ENCODE measurements at places on chromosomes 1 and 21.

GRCh38 chr1:58395355-58395754 is 151.2 kb downstream of the OMA1 start:
- DNase-seq: no peak

- DNase-seq: no peak
Measured at GRCh38 chr1:152436593-152437496, 22.8 kb upstream of the CRNN start.

DNA sequence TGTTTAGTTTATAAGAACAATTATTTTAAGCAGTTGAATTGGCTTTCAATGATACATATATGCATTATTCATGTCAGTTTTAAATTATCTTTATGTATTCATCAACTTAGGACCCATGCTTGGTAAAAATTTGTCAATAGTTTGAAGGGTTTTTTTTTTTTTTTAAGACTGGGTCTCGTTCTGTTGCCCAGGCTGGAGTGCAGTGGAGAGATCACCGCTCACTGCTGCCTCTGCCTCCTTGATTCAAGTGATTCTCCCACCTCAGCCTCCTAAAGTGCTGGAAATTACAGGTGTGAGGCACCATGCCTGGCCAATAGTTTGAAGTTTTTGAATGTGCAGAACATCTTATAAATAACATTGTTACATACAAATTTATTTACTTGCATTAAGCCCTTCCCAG is 1671.0 kb upstream of the B3GALT2 start:
- DNase-seq: no peak

GRCh38 chr1:232587141-232588008 is 42.6 kb downstream of the SIPA1L2 start:
- no peak for DNase-seq

- DNase-seq: no peak
Measured at GRCh38 chr1:41480204-41481108, 4.0 kb downstream of the EDN2 start.

GRCh38 chr1:190338829-190339228 is 138.8 kb downstream of the BRINP3 start:
- DNase-seq: no peak

DNA sequence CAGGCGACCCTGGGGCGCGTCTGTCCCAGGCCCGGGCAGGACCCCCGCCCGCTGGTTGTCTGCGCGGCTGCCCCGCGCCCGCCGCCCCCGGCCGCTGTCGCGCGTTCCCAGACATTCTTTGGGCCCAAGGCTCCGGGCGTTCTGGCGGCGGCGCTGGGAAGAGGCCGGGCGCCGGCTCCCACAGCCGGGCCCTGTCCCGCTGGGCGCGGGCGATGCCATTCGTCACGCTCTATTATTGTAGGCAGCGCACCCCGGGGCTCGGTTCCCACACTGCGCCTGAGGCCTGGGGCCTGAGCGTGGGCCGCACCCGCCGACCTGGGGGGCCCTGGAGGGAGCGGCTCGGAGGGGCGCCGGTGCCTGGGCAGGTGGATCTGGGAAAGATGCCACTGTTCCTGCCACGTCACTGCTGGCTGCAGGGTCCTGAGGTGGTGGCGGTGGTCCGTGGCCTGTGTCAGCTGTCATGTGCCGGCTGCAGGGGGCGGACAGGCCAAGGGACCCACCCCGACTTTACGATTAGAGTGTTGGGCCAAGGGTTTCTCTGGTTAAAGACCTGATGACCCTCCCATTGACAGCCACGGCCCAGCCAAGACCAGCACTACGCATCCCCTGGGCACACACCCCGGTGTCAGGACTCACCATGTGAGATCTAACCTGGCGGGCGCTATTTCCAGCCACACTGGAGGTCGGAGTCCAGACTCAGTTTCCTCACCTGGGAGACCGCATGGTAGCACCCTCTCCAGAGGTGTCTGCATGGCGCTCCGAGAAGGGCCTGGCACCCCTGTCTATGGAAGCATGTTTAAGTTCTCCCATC is 55.1 kb upstream of the ADARB1 start:
- no peak for DNase-seq

DNA sequence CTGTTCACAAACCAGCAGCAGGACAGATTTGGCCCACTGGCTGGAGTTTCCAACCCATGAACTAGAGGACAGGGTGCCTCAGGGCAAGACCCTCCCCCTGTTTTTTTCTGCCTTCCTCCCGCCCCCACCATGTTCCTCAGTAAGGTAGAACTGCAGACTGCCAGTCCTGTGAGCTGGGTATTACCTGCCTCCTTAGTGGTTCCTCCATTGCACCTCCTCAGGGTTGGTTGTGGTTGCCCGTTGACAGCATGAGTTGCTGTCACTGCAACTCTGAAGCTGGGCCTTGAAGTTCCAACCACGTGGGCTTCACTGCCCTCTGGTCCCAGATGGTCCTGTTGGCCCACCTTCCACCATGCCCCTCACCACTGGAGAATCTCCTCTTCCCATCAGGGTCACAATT is 28.8 kb downstream of the TENT5C start:
- no peak for DNase-seq

All from nucleus accumbens (tissue), 56 donors.